ENCODE measurements at places on chromosomes 3 and 15.

DNA sequence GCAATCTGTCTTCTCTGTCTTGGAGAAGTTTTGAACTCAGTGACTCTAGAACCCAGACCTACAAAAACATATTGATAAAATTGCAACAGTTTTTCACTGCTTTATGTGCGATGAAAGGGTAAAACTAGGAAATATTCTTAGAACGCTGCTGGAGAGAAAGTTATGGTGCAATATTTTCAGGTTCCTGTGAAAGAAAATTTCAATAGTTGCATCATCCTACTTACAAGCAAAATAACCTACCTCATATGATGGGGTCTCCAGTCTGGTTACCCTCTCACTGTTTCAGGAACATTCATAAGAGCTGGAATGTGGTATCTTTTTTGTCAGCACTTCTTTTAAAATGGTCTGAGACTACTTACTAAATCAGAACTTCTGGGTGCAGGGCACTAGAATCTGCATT, 27.1 kb downstream of the GATM start:
- DNase-seq, result no peak

- DNase-seq, result no peak
Measured at GRCh38 chr3:58038675-58039292, 30.6 kb downstream of the FLNB start.

DNA sequence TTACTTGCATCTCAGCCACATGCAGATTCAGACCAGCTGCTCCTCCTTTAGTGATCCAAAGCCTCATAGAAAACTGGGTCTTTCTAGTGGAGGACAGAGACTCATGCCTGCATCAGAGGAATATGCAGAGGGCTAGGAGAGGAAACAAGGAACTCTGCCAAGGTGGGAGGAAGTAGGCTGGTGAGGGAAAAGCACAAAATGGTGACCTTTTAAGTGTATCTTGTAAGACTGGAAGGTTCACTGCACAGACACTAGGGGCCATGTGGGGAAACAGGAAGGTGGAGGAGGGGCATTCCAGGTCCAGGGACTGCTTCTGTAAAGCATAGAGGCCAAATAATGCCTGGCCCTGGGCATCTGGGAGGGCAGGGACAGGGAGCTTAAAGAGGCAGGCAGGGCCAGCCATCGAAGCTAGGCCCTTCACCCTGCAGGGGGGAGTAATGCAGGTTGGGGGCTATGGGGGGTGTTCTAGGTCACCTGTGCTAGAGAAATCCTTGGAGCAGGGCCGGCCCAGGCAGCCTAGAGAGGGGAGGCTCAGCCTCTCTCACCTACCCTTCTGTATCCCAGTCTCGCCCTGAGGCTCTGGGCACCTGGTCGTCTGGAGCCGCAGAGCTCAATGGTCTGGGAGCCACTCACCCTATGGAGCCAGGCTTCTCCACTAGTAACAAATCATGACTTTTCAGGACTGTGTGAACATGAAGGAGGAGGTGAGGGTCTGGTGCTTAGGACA, 117.7 kb downstream of the DNAJB8 start:
- no peak for DNase-seq

- DNase-seq, result no peak
Measured at GRCh38 chr15:73176598-73176997, 124.3 kb downstream of the NEO1 start.

DNA sequence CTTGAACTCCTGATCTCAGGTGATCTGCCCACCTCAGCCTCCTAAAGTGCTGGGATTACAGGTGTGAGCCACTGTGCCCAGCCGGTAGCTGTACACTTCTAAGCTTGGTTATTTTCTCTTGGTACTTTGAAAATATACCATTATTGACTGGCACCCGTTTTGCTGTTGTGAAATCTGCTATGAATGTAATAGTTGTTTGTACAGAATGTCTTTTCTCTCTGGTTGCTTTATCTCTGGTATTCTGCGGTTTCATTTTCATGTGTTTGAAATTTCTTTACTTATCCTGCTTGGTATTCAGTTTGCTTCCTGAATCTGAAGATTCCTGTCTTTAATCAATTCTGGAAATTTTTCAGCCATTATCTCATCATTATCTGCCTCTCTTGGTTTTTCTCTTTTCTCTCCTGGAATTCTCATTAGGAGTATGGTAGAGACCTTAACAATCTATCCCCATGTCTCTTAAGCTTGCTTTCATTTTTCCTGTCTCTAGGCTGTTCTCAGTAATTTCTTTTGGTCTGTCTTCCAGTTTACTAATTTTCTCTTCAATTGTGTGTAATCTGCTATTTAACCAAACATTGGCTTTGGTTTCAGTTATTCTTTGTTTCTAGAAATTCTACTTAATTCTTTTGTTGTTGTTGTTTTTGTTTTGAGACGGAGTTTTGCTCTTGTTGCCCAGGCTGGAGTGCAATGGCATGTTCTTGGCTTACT, 2.8 kb upstream of the PAK2 start:
- no peak for DNase-seq

DNA sequence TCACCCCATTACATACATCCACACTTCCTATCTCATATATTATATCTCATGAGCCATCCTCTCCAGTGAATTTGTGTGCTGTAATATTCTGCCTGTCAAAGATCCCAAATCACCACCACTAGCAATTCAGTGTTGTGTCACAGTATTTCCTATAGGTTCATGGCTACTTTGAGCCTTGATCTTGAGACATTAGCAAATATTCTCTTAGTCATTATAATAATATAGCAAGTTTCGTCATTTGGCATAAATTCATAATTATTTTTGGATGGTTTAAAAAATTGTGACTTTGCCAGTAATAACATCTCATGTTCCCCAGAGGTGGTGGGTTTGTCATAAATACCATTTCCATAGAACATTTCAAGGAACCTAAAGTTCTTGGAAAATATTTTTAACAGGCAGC, 47.7 kb downstream of the CMSS1 start:
- DNase-seq, result no peak

DNA sequence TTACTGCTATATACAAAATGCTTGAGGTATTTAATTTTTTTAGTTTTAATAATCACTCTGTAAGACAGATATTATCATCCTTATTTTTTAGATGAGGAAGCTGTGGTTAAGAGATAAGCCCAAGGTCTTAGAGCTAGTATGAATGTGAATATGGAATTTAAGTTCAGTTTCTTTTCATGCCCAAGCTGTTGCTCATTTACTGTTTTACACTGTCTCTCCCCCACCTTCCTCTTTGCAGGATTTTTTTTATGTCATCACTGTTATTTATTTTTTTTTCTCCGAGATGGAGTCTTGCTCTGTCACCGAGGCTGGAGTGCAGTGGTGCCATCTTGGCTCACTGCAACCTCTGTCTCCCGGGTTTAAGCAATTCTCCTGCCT, 22.5 kb downstream of the MAP2K5 start:
- DNase-seq, result no peak

DNA sequence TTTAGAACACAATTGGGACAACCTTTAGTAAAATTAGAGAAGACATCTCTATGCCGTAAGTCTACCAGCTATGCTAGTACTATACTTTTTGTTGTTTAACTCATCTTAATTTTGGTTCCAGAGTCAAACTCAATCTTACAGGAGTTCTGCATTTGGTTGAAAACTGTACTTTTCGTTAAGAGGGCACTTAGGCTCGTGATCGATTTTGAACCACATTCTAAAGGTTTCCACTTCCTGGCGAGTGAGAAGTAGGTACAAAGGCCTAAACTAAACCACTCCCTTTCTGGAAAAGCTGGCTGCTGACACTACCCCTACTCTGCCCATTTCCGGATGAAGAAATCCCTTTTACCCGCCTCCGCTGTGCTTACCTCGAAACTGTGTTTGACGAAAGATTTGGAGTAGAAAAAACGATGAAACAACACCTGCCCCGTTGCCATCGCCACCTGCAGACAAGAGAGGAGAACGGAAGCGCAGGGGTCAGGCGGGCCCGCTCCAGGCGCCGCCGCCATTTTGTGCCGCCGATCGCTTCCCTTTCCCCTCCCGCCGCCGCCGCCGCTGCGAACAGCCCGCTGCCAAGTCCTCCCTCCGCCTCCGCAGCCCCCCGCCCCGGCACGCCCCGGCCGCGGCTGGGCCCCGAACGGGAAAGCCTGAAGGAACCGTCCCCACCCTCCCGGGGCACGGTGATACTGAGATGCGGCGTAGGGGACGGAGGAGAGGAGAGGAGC, 748 bp downstream of the CCNL1 start:
- peak; percentile 83 for DNase-seq

DNA sequence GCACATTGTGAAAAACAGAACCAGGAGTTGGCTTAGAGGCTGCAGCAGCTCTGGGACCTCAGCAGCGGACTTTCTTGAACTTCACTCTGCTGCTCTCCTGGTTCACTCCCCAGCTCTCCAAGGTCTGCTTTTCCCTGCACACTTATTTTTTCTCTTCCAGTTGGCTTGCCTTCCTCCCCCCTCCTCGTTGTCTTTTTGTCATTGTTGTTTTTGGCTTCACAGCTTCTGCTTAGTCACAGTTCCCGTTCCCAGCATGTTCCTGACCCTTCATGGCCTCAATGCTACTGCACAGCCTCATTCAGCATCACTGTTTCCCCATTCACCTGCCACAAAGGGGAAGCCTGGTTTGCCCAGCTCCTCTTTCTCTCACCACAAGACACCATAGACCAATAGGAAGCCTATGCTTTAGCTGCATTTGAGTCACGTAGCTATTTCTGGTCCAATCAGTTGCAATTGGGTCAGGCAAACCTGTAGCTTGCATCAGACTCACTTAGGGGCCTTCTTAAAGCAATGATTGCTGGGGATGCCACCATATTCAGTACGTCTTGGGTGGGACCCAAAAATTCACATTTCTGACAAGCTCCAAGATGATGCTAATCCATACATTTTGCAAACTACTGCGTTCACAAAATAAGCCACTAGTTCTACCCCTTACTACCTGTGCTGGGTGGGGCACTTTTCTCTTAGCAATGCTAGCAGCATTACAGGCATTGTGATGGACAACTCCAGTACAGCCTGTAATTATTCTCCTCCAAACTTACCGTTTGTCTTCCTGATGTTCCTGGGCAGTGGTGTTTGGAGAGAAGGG, 7.8 kb upstream of the SUMF1 start:
- DNase-seq, result no peak

- DNase-seq, result peak; percentile 45
Measured at GRCh38 chr3:53146319-53146891, 14.6 kb upstream of the PRKCD start.

DNA sequence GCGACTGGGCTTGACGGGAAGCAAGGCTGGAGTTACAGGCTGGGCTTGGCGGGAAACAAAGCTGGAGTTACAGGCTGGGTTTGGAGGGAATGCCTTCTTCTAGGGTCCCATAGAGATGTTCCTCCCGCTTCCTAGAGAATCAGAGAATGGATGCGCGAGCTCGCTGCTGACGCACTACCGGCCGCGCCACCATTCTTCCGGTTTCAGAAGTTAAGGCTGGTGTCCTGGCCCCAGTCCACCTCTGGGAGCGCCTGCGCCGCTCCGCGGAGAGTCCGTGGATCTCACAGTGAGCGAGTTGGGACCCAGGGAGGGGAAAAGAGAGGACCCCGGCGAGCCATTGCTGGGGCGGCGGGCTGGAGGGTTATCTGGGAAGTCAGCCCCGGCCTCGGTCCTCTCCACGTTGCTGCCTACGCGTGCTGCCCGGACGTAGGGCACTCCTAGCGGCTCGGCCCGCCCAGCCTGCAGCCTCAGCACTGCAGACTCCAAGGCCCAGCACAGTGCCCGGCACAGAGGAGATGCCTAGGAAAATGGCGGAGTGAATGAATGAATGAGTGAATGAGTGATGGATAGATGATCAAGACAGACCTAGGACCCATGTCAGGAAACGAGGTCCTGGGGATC, at the start of gene ZNF502:
TSS of gene ZNF502 (plus strand) at position 206 of the 621 bp plus-strand sequence. CDS start 7,602 bp downstream, outside the sequence.
- DNase-seq, result peak; percentile 85

DNA sequence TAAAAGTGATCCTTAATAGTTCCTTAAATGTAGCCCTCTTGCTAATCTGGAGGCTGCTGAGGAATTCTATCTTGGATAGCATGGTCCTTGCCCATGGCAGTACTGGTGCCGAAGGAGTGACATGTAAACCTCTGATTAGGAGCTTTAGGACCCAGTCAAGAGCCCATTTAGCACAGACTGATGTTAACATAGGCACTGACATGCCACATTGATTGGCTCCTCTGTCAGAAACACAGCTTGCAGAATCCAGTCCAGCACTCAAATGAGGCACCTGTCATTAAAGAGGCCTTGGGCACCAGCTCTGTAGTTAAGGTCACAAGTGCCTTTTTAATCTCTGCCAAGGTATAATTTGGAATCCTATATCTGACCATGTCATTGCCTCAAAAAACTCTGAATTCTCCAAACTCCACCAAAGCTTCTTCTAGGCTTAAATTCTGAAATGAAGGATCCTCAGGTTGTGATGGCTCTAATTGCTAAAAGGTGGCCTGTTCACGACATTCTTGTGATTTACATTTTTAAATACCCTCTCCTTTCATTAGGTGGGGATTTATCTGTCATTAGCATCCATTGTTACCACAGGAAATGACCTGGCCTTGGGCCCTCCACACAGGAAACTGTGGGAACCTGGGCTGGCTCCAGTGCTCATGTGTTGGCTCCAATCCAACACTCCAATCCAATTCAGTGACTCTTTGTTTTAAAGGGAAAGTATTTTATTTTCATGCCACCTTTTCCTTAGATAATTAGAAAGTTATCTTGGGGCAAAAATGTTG, 57.3 kb upstream of the RNF7 start:
- no peak for DNase-seq

GRCh38 chr15:64732156-64732860, 43.1 kb downstream of the RBPMS2 start:
- DNase-seq, result no peak

- DNase-seq, result no peak
Measured at GRCh38 chr15:40871749-40872617, 2.1 kb downstream of the RHOV start.

DNA sequence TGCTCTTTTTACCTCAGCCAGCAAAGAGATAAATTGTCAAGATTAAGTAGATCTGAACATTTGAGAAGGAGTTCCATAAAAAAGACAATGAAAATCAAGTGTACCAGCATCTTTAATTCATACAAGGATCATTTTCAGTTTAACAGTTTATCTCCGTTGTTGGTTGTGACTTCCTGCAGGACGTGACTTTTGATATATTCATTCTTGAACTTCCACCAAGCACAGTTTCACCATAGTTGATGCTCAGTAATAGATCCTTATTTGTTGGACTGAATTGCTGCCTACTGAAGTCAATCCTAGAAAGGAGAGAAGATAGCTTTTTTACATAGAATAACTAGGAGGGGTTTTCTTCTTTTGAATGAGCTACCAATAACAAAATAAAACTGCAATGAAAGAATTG, 408.2 kb downstream of the LPP start:
- DNase-seq, result no peak
